ENCODE measurements at places on chromosomes 4 and X.
A peak's percentile ranks its signal among the peaks of the same experiment; 100 is the strongest.

DNA sequence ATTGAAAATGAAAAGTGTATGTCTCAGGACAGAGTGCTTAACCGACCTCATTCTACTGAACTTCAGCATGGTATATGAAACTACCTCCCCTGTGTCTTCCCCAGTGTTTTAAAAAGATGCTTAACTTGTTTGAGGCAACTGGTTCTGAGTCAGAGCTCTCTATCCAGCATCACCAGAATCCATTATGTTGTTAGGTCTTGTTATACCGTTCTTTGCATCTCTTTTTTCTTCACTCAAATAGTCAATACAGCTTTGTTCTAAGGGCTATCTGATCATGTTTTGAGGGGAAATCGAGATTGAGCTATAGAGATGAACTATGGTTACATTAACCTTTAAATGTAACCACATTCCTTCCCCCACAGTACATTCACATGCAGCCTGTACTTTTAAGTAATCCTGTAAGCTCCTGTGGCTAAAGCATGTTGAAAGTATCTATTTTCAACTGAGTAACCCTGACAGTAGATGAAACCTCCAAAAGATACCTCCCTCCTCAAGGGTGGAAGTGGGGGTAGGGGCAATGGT is 514.4 kb downstream of the RPA4 start:
- DNase-seq, result peak; percentile 88

GRCh38 chrX:39857780-39858179 is 240.0 kb downstream of the BCOR start:
- DNase-seq, result no peak

- DNase-seq, result peak; percentile 94
These were observed 2104.2 kb downstream of the PCDH7 start for GRCh38 chr4:32824336-32824735.

GRCh38 chr4:2660596-2661211 is 95.4 kb downstream of the TNIP2 start:
- peak; percentile 64 for DNase-seq

DNA sequence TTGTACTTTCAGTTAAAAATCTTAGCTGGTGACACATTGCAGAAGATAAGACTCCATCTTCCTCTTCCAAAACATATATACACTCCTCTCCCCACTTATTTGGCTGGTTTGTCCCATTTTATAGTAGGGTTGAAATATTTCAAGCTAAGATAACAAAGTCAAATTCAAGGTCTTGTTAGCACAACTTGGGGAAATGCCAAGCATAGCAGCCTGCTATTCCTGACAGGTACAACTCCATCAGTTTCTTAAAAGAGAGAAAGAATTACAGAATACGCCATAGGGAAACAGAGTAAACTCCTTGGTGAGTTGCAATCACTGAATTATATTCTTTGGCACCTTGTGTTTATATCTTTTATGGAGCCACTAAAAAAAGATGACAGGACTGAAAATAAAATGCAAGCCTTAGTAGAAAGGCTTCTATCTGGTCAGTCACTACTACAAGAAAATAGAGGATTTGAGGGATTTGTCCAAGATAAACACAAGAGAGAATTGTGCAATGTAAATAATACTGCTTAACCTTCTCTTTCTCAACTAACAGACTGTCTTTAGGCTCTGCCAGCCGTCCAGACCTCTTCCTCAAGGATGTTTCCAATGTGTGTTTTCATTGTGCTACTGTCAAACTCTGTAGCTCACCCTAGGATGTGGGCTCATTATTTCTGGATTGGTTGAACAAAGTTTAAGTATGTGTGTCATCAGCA is 170.3 kb downstream of the VEGFC start:
- peak; percentile 92 for DNase-seq

DNA sequence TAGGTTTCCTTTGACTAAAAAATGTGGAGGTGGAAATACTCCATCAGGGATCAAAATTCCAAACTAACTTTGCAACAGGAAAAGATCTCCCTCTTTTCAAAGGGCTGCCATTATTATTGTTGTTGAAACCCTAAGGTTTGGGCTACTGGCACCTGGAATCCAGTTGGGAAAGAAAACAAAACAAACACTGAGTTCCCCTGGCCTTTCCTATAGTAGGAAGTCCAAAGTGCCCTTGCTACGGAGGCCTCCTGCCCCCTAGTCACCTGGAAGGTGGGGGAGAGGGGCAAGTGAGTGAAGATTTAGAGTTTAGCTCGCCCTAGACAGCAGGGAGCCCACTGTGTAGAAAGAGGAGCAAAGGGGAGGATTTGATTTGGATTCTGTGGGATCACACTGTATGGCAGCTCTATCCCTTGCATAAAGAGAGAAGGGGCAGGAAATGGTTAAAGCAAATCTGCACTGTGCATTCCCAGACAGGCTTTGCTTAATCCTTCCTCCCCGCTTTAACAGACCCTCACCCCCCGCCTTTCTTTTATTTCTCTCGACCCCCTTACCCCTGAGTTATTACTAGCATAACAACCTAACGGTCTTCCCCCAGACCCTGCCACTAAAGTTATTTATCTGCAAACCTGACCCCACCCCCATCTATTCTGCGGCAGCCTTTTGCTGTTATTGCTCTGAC is 627 bp upstream of the FAT4 start:
- DNase-seq, result peak; percentile 7
